Stimulated activated CD8-positive, alpha-beta memory T cell treated with anti-CD3 and anti-CD28 coated beads, Interleukin-4, amount 100 ng/mL, for 24 hours (primary cell): ENCODE measurements at places on chromosomes 2 and 18.

- DNase-seq, result no peak
Measured at GRCh38 chr2:183088061-183088460, 9.5 kb downstream of the DUSP19 start.

GRCh38 chr2:115327061-115327460, 884.6 kb downstream of the DPP10 start:
- DNase-seq, result no peak

GRCh38 chr2:59566739-59567138, 986.7 kb downstream of the BCL11A start:
- no peak for DNase-seq

- no peak for DNase-seq
Measured at GRCh38 chr2:26735097-26735496, 29.0 kb upstream of the SLC35F6 start.

- no peak for DNase-seq
Measured at GRCh38 chr2:151650456-151650855, 83.8 kb downstream of the NEB start.

DNA sequence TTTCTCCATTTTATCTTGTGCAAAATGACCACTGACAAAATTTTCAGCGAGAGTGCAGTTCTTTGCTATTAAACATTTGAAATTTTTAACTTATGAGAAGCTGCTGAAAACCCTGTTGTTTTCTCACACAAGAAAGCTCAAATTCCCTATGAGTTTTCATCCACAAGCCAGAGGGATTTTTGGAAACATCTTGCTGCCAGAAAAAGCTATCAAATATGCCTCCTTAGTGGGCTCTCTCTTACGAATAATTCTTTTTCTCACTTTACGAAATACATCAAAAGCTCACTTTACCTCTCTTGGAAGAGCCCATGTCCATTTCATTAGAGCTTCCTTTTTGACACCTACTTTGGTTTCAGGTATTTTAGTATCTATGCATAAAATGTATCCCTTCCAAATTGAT, 202.9 kb downstream of the KCNH7 start:
- no peak for DNase-seq

- DNase-seq, result no peak
Measured at GRCh38 chr2:145595296-145595695, 1075.4 kb upstream of the ZEB2 start.

DNA sequence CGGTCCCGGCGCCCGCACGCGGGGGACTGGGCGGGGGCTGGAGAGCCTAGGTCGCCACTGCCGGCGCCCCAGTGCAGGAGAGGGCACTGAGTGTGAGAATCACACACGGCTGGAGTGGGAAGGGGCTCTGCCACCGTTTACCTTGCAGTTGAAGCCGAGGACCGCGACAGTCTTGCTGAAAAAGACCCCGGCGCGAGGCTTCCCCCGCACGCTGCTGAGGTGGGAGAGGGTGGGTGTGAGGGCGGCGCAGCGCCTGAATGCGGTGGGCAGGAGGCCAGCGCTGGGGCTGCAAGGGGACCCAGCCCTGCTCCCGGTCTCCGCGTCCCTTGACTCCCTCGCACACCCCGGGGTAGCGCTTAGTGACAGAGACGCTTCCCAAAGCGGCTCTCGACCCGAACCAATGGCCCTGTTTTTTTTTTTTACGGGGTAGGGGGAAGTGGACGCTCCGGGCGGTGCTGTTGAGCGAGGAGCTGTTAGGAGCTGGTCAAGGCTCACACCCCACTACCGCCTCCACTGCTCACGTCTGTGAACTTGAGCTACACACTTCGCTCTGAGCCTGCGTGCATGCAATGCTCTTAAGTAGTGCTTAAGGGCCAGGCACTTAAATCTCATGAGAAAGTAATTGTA, 794 bp downstream of the NOTO start:
- no peak for DNase-seq

DNA sequence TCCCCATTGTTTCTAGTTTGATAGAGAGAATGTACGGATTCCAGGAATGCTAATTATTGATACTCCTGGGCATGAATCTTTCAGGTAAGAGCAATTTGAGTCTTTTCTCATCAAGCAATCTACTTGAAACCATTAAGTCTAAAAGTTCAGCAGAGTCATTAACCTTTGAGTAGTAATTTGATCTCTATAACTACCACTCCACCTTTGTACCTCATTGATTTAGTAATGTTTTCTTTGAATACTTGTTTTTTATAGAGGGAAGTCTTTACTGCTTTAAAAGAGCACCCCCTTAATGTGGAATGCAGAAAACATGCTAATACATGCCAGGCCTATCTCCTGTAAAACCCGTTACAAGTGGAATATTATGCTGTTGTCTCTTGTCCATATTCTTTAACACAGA, 45.0 kb downstream of the EIF5B start:
- no peak for DNase-seq

GRCh38 chr2:152716805-152717227, 445 bp downstream of the PRPF40A start:
- DNase-seq, result peak; percentile 22

DNA sequence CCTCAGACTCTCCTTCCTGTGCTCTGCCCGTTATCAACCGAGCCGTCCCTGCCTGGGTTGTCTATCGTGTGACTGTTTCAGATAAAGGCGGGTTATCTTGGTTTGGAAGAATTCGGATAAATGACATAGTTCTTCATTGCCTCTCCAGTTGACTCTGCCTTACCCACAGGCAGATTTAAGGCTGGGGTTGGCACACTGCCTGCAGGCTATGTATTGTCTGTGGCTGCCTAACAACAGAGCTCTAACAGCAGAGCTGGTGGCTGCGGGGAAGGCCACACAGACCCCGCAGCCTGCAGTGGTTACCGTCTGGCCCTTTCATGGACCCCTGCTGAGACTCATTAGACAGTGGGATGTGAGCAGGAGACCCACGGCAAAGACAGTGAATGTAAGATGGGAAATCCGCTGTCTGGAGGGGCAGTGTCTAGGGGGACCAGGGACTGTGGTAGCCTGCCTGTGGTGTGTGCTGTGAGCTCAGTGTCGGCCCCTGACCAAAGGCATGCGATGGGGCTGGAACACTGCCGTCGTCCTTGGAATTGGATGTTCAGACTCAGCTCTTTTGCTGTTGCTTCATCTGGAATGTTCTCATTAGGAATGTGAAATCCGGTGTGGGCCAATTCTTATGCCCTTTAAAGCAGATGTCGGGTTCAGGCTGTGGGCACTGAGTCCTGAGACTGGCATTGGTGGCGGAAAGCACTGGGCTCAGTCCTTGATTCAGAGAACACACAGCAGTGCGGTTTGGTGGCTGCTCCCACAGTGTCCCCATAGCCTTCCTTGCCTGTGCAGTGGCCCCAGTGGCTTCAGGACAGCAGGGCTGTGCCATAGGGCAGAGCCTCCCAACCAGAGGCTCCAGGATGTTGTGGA, 44.5 kb downstream of the SH3RF3 start:
- no peak for DNase-seq

- no peak for DNase-seq
Measured at GRCh38 chr2:10889651-10890215, 22.0 kb upstream of the KCNF1 start.

DNA sequence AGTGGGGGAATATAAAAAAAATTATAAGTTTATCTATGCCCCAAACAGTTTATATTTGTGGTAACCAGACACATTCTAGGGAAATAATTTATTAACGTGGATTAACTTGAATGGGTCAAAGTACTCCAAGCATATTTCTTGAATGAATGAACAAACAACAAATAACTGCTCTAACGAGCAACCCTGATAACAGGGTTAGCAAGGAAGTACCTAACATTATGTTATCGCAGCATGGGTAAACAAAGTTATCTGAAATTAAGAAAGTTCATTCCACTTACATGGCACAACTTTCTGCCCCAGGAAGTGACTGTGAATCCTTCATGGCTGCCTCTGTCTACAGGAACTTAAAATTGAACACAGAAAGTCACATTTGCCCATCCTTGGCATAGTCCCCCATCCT, 812.9 kb upstream of the ACVR2A start:
- no peak for DNase-seq

DNA sequence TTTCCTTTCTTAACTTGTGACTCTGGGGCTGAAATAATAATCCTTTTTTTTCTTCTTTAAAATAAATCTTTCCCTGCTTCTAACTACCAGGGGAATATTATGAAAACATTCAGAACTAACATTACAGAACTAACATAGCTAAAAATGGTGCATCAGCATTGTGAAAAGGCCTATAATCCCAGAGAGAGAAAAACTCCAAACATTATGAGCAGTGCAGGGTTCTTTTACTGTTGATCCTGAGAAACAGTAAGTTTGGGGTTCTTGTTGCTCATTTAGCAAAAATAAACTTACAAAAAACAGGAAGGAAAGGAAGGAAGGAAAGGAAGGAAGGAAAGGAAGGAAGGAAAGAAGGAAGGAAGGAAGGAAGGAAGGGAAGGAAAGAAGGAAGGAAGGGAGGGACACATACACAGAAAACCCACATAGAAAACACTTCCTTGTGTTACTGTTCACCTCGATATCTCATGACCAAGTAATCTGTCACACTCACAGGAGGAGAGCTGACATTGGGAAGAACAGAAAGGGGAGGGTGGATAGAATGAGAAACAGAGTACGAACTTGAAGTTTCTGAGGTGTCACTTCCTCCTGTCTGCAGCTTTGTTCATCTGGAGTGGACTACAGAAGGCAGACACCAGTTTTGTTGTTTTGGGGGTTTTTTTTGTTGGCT, 18.4 kb upstream of the PIK3C3 start:
- DNase-seq, result no peak

- no peak for DNase-seq
Measured at GRCh38 chr18:63154350-63155152, 165.0 kb downstream of the BCL2 start.

- DNase-seq, result peak; percentile 2
Measured at GRCh38 chr18:22378672-22379282, 38.9 kb downstream of the CTAGE1 start.

DNA sequence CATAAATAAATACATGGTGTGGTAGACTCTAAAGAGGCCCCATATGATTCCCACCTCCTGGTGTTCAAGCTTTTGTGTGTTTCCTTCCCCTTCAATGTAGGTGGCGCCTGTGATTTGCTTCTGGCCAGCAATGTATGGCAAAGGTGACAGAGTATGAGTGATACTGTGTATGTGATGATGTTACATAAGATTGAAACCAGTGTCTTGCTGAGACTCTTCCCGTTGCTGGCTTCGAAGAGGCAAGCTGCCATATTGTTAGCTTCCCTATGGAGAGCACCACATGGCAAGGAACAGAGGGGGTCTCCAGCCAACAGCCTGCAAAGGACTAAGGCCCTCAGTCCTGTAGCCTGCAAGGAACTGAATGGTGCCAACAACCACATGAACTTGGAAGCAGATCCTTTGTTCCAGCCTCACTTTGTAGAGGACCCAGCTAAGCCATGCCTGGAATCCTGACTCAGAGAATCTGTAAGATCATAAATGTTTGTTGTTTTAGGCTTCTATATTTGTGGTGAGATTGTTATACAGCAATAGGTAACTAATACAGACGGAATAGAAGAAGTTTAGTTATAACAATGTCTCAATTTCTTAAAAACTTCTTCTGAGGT, 1.7 kb upstream of the SMAD4 start:
- DNase-seq, result no peak

GRCh38 chr2:63827749-63828148, 13.9 kb upstream of the UGP2 start:
- no peak for DNase-seq

DNA sequence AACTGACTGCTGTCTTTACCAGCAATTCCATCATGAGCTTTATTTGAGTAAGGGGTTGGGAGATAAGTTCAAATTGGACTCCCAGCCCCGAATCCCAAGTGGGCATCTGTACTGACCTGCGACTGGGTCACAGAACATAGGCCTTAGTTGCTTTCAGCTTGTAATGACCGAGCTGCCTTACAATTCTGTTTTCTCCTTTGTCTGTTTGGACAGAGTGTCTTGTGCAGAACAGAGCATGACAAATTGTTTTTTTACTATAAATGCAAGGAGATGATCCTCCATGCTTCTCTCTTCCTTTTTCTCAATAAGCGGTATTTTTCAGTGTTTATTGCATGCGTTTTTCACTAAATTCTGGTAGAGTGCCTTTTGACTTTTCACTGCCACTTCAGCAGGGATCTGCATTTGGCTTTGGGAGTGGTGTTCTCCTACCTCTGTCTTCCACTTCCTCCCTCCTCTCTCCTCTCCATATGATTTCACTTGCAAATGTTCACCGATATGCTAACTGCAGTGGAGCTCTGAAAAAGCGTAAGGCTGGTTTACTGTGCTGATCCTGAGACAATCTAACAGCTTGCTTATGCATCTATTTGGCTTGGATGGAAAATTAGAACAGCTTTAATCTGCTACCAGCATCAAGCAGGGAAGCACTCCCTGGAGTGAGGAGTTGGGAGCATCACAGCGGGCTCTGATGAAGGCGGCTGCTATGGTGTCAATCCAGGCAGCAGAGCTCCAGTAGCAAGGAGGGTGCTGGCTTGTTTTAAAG, 158.8 kb upstream of the SMIM21 start:
- DNase-seq, result no peak

- DNase-seq, result no peak
Measured at GRCh38 chr2:38301340-38301968, 75.6 kb downstream of the ATL2 start.

- DNase-seq, result no peak
Measured at GRCh38 chr2:74191596-74192380, 6.6 kb upstream of the MTHFD2 start.

DNA sequence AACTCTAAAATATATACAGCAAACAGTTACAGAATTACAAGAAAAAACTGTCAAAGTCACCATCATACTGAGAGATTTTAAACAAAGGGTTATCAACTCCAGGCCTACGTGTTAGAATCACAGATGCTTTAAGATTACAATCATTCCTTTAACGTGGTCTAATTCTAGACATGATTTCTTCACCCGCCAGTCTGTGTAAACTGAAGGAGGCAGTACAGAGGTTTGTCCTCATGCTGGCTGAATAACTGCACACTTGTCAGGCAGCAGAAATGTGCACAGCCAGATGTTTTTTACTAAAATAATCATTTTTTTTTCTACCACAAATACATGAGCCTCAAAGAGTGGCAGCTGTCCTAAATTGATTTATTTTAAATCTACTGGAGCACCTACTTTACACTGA, 15.5 kb upstream of the NEURL3 start:
- DNase-seq, result no peak

DNA sequence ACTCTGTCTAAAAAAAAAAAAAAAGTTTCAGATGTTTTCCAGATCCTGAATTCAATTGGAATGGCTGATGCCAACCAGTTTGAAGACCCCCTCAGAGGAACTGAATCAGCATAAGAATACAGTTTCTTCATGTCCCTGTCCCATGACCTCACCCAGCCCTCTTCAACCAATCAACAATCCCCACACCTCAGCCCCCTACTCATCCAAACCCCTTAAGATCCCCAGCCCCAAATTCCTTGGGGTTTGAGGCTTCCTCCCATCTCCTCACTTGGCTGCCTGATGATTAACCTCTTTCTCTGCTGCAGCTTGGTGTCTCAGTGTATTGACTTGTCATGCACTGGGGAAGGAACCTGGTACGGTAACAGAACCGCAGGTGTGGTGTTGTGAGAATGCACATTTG, 97.6 kb upstream of the CABLES1 start:
- DNase-seq, result no peak

GRCh38 chr2:237766340-237766739, 32.2 kb upstream of the RBM44 start:
- DNase-seq, result no peak

- no peak for DNase-seq
Measured at GRCh38 chr2:21043744-21044532, at the start of gene APOB. Gene APOB, minus strand, starts transcription at chr2:21044073. Its CDS starts 128 bp downstream, at chr2:21043945.
